ENCODE measurements at places on chromosomes 2 and 18.

GRCh38 chr2:161115605-161116380 lies 44.4 kb upstream of the TANK start:
- no peak for DNase-seq

- no peak for DNase-seq
These were observed 253.3 kb upstream of the REV1 start for GRCh38 chr2:99743146-99743545.

GRCh38 chr2:238216651-238217184 lies 13.2 kb upstream of the ILKAP start:
- peak; percentile 89 for DNase-seq

GRCh38 chr18:13374468-13375301 lies 156.1 kb downstream of the LDLRAD4 start:
- DNase-seq = peak; percentile 65

DNA sequence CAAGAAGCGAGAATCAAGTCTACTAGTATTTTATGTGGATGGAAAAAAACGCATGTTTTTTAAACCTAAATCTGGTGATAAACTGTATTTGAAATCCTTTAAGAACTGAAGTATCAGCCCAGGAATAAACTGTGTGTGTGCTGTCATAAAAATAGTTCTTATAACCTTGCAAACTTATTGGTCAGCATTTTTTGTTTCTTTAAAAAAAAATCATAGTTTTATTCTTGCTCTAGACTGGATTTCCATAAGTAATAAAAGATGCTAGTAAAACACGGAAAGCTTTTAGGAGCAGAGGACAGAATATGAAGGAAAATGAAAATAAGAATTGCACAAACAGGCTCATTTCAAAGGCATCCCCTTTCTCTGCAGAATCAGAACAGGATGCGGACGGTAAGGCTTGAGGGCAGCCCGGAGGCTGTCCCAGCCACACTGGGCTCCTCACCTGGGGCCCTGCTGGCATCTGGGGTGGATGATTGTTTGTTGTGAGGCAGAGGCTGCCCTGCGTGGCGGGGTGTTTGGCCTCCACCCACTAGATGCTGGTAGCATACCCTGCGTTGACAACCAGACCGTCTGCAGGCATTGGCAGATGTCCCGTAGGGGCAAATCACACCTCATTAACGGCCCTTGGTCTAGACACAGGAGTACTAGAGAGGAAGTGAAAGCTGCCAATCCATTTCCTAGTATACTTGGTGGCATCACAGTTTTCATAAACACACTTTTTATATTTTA lies 52.5 kb downstream of the MBP start:
- DNase-seq = no peak

- DNase-seq = no peak
These were observed at the start of gene KCNJ13 for GRCh38 chr2:232776435-232776834. Gene KCNJ13, minus strand, starts transcription at chr2:232776565. Its CDS starts 5,203 bp downstream, at chr2:232771362.

GRCh38 chr2:240225660-240226475 lies 85.4 kb upstream of the OTOS start:
- no peak for DNase-seq

- DNase-seq = no peak
These were observed 256.0 kb downstream of the BCL11A start for GRCh38 chr2:60297296-60298005.

- DNase-seq = no peak
These were observed 35.7 kb upstream of the POLE4 start for GRCh38 chr2:74922592-74923227.

DNA sequence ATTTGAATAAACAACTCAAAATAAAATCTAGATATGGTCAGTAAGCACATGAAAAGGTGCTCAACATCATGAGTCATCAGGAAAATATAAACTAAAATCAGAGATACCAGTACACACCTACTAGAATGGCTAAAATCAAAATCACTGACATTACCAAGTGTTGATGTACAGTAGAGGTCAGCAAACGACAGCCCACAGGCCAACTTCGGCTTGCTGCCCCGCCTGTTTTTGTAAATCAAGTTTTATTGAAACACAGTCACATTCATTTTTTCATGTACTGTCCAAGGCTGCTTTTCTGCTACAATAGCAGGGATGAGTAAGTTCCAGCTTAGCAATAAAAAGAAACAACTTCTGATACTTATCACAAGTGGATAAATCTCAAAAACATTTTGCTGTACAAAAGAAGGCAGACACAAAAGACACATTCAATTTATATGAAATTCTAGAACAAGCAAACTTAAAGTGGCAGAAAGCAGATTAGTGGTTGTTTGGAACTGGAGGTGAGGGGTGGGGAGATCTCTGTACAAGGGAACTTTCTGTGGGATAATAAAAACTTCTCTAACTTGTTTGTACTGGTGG lies 32.1 kb downstream of the TRAK2 start:
- DNase-seq = no peak

DNA sequence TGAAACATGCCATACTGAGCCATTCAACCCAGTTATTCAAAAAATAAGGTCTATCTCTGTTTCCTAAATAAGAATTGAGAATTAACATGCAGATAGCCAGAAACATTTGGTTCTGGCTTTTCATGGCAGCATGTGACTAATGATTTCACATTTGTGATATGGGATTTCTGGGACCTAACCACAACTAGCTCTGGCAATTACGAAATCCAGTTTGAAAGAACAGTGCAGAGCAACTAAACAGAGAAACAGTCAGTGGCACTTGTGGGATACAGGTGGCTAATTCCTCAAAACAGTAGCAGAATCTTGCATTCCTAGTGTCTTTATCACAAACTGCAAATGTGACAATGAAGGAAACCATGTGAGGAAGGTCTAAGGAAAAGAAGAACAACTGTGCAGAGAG lies 637.8 kb upstream of the CHAC2 start:
- no peak for DNase-seq

DNA sequence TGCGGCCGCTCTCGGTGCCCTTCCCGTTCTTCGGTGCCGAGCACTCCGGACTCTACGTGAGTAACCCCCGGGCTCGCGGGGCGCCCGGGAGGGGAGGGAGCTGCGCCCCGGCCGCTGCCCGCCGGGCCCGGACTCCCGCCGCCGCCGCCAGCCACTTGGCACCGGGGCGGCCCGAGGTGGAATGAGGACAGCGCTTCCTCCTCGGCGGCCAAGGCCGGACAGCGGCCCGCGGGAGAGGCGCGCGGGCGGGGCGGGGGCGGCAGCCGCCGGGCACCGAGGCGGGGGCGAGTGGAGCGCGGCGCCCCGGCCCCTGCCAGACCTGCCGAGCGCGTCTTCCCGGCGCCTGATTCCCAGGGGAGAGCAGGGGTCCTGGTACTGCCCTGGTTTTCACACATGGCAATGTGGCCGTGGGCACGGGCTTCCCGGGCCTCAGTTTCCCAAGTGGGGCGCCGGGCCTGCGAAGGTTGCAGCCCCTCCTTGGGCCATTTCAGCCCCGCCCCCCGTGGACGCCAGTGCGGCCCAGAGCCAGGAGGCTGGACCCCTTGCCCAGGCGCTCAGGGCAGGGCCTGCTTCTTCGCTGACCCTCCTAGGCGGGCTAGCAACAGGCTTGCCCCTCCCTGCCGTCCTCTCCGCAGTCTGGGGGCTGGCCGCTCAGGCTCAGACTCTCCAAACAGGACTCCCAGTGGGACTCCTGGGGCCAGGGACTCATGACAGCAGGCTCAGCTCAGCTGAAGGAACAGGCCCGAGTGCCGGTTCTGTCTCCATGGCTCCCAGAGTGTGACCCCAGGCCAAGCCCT lies 775 bp downstream of the SNED1 start:
- no peak for DNase-seq

- no peak for DNase-seq
These were observed 80.5 kb upstream of the HPCAL1 start for GRCh38 chr2:10221976-10222870.

DNA sequence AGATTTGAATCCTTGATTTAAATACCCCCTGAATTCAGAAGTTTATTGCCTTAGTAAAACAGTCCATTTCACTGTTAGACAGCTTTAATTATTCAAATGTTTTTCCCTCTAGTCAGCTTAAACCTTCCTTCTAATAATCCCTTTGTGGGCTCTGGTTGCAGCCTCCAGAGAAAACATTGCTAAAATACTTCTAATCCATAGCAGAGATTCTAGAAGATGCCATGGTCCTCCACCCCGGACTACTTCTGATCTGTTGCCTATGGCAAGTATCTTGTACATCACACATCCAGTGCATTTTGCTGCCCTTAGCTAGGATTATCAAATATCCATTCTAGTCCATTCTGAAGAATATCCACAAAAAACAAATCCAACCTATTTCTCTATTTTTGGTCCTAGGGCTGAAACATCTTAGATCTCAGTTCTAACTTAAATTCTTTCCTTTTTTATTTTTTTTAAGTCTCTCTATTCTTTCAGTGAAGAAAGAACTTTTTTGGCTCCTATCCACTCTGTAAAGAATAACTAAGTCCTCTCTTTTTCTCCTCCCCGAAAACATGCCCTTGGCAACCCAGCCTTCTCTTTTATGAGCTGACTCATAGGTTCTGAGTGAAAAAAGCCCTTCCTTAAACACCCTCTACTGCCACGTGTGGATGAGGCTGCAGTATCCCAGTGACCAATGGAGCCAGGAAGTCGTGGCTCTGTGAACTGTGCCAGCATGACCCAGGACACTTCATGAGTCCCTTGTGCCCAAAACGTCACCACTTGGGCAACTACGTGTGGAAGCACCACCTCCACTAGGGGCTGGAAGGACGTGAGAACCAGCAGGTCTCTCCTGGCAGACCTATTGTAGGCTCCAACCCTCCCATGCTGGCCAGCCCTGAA lies 349.8 kb downstream of the TNS1 start:
- DNase-seq = peak; percentile 38

- DNase-seq = no peak
These were observed 1105.4 kb upstream of the KLHL29 start for GRCh38 chr2:22279541-22279940.

DNA sequence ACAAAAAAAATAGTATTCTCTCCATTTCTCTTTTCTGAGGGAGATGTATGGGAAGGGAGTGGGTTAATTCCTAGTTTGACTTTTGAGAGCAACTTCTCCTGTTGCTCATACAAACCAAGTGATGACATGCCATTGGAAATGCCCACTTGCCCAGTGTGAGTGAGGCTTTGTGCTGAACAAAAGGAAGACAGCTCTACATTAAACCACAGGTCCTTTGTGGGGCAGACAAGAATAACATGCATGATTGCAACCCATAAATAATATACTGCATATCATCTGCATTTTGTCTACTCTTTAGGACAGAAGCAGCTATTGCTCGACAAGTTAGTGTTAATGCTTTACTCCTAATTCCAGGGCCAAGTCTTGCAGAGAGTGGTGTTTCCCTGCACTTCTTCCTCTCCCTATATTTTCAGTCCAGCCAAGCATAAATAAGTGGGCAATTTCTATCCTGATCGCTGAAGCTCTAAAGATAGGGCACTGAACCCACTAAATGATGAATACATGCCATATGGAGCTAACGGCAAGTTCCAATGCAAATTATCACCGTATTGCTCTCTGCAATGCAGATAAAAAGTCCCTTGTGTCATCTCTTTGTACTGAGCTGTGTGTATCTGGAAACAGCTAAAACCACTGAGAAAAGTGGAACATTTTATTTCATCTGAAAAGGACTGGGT lies 19.4 kb upstream of the EHBP1 start:
- DNase-seq = no peak

DNA sequence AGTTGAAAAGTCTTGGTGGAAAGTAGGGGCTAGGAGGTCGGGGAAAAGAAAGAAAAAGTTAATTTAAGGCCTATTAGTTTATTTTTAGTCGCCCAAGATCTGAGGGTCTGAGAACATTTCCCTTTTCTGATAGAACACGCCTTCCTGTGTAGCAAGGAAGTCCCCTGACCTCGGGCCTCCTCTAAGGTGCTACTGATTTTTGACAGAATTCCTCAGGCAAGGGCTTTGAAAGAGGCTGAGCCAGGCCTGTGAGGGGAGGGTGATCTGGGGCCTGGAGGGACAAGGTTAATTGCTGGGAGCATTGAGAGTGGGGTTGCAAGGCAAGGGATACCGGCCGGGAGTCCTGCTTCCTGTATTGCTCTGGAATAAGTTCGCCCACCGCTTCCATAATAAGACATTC lies 131.4 kb upstream of the MYCN start:
- DNase-seq = no peak

DNA sequence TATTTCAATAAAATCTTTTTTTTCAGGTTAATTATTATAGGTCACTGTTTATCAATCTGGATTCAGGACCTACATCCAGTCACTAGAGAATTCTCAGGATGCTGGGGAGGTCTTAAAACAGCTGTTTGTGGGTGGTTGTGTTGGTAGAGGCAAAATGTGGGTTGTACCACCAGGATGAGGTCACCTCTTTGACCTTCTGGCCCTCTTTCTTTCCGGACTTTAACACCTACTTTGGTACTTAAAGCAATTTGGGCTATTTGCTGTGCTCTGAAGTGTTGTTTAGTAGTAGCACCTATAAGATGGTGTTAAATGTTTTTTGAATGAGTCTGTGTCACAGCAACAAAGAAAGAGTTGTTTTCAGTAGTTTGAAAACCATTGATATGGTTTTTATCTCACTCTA lies 14.6 kb downstream of the EML4 start:
- no peak for DNase-seq

- DNase-seq = no peak
These were observed 42.3 kb upstream of the MRPL33 start for GRCh38 chr2:27729198-27729597.

GRCh38 chr18:36601316-36601715 lies 227.5 kb downstream of the TPGS2 start:
- DNase-seq = no peak

DNA sequence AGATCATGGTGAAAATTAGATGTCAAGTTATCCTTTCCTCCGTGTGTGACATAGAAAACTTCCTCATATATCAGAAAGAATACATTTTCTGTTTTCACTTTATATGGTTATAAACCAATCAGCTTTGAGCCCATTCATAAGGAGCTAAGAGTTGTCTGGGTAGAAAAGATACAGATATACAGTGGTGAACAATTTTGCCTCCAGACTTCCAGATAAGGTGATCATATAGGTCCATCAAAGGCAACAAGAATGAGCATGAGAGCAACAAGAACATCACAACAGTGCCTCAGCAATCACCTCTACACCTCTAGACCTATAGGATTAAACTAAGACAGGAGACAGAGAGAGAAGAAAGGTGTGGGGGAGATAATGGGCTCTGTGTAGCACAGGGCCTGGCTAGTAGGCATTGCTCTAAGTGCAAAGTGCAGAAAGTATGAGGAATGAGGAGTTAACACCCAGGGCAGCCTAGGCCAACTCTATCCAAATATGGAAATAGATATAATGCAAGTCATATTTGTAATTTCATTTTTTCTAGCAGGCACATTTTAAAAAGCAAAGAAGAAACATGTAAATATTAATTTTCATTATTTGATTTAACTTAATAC lies 8.3 kb downstream of the TNP1 start:
- no peak for DNase-seq

Measured in hippocampal formation (tissue), 2 donors.